Liver (tissue), 10 donors: ENCODE measurements at places on chromosomes 2 and 18. TPM values are rescaled to one million over a fixed set of nuclear protein-coding genes. Genes with fewer than 3 reads are reported as not detected.
A peak's percentile ranks its signal among the peaks of the same experiment; 100 is the strongest.

Gene CLEC4F
- total RNA-seq: 0.19 TPM

Gene PLCD4
- total RNA-seq: 0.17 TPM

DNA sequence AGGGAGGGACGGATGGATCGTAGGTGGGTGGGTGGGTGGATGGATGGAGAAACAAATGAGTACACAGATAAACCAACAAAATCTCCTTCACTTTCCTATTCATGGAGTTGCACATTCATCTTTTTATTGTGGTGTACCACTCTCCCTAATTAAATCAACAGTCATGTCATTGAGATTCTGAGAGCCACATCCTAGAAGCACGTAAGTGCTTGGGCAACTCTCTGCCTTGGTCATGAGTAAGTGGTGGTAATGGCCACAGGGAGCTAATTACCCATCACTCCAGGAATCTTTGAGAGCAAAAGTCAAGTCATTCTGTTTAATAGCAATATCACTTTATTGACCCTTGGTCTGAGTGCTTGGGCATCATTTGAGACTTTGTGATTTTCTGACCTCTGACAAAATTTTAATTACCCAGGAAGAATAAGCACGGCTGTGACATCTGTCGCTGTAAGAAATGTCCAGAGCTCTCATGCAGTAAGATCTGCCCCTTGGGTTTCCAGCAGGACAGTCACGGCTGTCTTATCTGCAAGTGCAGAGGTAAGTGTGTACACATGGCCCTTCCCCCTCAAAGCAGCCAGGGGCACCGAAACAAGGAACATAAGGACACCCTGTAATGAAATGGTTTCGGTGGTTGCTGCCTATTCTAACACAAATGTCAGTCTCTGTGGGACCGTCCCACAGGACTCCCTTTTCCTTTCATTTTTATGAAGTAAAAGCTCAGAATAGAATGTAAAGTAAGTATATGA is 85.9 kb downstream of the FEZ2 start:
- no peak for DNase-seq

DNA sequence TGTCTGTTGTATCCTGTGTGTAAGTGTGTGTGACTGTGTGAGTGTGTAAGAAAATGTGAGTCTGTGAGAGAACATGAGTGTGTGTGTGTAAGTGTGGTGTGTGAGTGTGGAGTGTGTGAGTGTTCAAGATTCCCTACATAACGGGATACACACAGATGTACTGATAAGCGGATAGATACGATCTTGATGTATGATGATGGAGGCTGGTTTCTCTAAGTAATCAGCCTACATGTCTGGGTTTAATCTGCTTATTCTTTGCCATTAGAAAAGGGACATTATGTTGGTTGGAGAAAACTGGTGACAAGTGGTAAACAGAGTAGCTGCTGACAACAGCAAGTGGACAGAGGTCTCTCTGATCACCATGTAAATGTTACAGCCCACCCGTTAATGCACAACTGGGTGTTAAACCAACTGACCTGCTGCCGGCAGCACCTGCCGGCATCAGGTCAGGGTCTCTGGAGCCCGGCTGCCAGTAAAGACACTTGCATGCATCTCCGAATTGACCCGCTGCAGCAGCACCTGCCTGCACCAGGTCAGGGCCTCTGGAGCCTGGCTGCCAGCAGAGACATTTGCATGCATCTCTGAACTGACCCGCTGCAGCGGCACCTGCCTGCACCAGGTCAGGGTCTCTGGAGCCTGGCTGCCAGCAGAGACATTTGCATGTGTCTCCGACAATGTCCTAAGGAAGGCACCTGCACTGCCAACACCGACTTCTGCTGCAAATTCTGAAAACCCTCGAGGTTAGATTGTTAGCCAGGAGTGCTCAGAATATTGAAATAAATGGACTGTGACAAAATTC is 87.5 kb downstream of the MBP start:
- DNase-seq: no peak

GRCh38 chr2:181468811-181469210 is 11.6 kb downstream of the ITGA4 start:
- DNase-seq: no peak

Gene ALPG
- not detected for total RNA-seq

DNA sequence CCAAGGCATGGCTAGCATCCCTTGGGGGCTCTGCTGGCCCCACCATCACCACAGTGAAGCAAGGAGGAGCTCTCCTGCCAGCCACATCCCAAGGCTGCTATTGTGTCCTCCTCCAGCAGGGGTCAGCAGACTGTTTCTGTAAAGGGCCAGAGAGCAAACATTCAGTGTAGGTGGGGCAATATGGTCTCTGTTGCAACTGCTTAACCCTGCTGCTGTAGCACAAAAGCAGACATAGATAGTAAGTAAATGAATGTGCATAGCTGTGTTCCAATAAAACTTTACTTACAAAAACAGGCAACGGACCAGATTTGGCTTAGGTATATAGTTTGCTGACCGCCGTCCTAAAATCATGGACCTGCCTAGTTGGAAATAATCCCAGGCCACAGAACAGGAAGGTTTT is 36.4 kb upstream of the ZBTB7C start:
- DNase-seq: peak; percentile 78

Gene CLASP1
- total RNA-seq: 50.0 TPM

DNA sequence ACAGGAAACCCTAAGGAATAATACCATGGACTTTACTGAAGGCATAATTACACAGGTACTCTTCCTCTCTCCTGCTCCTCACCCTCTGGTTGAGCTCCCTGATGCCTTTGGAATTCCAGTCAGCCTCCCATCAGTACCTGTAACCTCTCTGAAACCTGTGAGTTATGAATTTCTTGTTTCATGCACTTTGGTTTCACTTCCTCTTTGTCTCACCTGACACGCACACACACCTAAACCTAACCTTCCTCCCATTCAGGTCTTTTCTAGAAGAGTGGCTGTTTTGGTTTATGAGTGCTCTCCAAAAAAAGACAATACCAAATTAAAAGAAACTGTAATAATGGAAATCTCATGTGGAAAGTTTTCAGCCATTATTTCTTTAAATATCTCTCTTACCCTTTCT is 451.3 kb upstream of the VWC2L start:
- DNase-seq: no peak

DNA sequence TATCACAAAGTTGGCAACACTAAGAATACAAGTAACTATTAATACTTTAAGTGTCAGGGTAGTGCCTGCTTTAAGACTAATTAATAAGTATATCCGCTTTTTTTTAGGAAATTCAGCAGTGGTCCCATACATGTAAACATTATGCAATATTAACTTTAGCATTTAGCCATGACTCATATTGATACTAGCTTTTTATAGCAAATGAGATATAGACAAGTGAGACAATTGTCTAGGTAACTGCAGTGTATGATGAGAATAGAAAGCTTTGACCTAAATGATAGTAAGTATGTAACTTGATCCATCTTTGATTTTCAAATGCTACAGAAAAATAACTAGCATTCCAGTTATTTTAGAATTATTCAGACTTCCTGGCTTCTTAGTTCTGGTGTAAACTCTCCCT is 27.4 kb upstream of the VRK2 start:
- no peak for DNase-seq

Gene CAMKMT
- 12.7 TPM for total RNA-seq

DNA sequence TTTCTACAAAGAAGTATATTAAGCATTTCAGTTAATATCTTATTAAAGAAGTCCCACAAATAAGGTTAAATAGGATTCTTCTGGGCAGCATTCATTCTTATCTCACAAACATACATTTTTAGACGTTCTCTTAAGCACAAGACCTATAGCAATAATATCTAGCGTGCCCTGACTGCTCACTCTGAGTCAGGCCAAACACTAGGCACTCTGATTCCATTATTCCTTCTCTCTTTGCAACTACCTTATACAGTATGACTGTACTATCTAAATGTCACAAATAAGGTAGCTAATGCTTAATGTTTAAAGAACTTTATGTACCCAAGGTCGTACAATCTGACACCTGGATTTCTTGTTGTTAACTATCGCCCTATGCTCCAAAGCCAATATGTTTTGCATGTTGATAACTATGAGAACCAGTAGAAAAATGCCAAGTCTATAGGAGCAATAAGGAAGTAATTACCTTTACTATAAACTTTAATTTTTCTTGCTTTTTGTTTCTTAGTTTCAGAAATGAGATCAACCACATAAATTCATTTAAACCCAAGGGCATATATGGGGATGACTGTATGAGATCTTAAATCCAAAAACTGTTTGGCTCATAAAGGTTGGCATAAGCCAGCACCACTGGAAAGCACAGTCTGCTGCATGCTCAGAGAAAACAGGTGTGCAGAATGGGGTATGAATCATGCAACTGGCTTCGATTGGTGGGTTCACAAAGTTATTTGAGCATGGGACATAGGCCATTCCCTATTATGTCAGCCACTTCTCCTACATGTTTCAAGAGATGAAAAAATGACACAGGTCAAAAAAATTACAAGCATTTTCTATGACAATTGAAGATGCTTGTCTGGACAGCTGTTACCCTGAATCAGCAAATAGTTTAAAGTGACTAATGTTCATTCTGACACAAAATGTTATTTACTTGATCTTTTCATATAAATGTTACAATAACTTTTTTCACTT is 352.0 kb downstream of the IRS1 start:
- no peak for DNase-seq

GRCh38 chr2:211545582-211545981 is 989.2 kb downstream of the CPS1 start:
- no peak for DNase-seq

DNA sequence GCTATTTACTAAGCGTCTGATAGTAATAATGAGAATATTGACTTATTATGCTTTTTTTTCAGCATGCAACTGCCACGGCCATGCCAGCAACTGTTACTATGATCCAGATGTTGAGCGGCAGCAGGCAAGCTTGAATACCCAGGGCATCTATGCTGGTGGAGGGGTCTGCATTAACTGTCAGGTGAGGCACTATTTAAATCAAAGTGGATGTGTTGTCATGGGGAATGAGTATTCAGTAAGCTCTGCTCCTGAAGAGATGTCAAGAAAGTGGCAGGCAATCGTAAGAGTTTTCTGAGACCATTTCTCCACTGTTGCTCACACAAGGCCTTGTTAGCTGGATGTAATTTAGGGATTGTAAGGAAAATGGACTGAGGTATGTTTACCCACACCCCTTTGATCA is 74.1 kb downstream of the LAMA3 start:
- no peak for DNase-seq

Gene NTSR2
- not detected for total RNA-seq

Gene AQP4
- total RNA-seq: 0.42 TPM

DNA sequence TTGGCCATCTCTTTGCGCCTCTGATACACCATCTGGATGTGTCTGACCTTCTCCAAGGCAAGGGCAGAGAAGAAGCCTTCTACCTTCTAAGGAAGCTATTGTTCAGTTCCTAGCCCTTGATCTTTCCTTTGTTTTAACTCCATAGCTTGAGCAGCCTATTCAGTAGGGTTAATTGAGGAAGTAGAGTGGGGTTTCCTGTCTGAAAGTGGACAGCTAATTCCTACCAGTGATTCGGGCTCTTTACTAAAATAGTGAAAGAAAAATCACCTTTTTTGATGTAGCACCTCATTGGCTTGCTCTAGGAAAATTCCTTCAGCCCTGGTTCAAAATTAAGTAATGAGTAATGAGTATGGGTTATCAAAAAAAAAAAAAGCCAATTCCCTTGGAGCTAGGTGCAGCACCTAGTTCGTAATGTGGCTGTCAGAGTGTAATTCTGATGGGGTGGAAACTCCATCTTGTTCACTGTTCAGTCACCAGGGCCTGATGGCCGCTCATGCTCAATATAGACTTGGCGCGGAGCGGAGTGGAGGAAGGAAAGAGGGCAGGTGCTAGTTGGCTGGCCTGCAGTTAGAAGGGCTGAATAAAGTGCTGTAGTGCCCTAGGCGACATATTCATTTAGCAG is 2.9 kb upstream of the MGAT5 start:
- no peak for DNase-seq

GRCh38 chr2:168796583-168797285 is 5.7 kb upstream of the NOSTRIN start:
- DNase-seq: no peak

GRCh38 chr18:37222354-37222998 is 343.1 kb downstream of the CELF4 start:
- no peak for DNase-seq

- DNase-seq: no peak
Observed at GRCh38 chr2:239674101-239674980, 273.5 kb upstream of the HDAC4 start.

DNA sequence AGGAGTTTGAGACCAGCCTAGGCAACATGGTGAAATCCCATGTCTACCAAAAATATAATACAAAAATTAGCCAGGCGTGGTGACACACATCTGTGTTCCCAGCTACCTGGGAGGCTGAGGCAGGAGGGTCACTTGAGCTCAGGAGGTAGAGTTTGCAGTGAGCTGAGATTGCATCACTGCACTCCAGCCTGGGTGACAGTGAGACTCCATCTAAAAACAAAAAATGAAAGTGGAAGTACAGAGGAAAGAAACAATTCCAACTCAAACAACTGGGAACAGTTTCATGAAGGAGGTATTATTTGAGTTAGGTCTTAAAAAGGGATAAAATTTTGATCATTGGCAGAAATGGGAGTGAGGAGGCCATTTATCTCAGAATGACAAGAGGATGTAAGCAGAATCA is 6.3 kb upstream of the RAB1A start:
- DNase-seq: no peak

Gene CFAP53
- total RNA-seq: 0.08 TPM

DNA sequence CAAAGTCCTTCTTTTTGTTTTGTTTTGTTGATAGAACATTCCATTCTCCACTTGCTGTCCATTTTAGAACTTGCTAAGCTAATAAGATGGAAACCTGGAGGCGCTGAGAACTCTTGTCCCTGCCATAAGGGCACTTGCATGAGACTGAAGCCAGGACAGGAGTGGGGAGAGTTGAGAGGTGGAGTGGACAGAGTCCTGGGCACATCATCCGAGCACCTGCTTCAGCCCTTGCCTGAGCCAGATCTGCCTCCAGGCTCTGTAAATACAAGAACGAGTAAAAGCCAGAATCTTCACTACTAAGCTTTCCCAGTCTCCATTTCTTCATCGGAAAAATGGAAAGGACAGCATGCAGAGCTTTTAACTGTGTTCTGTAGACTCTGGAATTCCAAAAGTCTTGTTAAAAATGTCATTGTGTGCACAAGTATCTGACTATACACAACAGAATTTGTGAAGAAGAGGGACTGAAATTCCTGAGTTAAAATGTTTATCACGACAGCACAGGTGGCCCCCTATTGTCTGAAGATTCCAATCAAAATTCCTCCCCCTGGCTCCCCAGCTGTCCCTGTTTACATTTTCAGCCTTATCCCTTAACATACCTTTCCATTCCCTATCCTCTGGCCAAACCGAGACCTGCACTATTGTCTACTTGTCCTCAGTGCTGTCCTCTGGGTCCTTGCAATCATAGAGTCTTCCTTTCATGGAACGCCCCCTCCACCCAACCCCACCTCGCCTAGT is 498.2 kb upstream of the TNP1 start:
- DNase-seq: no peak

DNA sequence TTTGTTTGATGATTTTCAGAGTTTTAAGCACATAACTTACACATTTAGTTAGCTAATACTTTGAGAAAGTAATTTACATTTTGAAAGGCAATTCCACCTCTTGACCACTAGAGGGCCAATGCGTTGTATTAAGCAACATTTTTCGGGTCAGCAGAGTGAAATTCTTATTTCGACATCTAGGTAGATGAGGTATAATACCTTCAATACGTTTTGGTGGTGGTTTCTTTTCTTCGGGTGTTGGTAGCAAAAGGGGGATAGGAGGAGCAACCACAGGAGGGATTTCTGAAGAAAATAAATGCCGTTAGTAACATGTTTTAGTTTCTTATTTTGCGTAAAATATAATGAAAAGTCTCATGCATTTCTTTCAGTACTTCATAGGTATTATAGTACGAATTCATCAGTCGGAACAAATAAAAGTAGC is 106.3 kb downstream of the TTN start:
- no peak for DNase-seq
